ENCODE measurements at places on chromosomes 7 and 10.

DNA sequence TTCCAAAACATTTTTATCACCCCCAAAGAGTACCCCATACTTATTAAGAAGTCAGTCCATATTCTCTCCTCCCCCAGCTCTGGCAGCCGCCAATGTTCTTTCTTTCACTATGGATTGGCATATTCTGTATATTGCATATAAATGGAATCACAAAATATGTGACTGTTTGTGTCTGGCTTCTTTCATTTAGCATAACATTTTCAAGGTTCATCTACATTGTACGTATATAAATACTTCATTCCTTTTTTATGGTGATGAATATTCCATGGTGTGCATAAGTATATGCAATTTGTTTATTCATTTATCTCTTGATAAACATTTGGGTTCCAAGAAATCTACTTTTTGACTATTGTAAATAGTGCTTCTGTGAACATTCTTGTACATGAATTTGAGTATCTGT lies 653.1 kb downstream of the XPNPEP1 start:
- DNase-seq = no peak

DNA sequence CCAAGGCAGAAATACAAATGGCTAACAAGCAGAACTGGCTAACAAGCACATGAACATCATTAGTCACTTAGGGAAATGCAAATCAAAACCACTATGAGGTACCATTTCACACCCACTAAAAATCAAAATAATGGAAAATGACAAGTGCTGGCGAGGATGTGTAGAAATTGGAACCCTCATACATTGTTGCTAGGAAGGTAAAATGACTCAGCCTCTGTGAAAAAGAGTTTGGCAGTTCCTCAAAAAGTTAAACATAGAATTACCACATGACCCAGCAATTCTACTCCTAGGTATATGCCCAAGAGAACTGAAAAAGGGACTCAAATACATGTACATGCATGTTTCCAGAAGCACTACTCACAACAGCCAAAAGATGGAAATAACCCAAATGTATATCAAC lies 52.8 kb upstream of the ANAPC16 start:
- DNase-seq = peak; percentile 90

GRCh38 chr10:133072720-133073390 lies 14.9 kb upstream of the ADGRA1 start:
- no peak for DNase-seq

- DNase-seq = peak; percentile 77
Measured at GRCh38 chr7:5494683-5495561, 71.3 kb upstream of the TNRC18 start.

DNA sequence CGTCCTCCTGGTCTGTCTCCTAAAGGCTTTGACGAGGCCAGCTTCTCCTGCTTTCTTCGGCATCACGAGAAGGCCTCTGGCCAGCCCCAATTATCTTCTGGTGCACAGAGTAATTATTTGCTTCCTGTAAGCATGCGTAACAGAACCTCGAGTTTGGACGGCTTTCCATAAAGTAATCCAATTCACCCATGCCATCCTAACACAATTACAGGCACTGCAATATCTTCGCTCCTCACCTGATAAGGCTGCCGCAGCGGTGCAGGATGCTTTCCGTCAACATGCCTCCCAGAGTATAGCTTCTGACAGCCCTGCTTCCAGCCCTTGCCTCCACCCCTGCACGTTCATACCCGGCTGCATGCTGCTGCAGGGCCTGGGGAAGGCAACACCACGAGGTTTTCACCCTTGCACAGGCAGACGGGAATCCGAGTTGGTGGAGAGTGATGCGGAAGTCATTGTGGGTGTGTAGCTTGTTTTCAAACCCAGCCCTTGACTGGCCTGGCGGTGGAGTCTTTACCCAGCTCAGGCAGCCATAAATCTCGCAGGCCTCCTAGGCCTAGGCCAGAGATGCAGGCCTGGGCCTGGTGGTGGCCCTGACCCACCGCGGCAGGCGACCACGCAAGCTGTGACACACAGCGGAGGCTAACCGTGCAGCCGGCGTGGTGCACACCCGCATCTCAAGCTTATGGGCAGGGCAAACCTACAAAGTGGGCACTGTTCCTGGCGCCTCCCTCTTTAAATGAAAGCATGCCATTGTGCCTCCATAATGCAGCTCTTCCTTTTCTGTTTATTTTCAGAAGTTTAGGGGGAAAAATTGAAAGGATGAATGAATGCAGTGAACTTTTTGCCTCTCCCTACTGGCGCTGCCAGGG lies 12.7 kb downstream of the EBF3 start:
- DNase-seq = no peak

- DNase-seq = no peak
Measured at GRCh38 chr7:157006829-157007469, 3.5 kb downstream of the MNX1 start.

DNA sequence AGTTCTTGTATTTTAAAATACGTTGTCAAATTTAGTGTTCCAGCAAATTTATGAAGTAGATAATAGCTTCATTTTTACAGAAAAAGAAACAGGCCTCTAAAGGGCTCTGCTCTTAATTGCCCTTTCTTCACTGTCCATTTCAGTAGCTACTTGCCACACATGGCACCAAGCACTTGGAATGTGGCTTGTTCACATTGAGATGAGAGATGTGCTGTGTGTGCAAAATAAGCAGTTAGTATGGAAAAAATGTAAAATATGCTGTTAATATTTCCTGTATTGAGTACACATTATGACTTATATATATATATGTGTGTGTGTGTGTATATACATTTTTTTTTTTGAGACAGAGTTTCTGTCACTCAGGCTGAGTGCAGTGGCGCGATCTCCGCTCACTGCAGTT lies 19.5 kb downstream of the RBM33 start:
- DNase-seq = no peak

DNA sequence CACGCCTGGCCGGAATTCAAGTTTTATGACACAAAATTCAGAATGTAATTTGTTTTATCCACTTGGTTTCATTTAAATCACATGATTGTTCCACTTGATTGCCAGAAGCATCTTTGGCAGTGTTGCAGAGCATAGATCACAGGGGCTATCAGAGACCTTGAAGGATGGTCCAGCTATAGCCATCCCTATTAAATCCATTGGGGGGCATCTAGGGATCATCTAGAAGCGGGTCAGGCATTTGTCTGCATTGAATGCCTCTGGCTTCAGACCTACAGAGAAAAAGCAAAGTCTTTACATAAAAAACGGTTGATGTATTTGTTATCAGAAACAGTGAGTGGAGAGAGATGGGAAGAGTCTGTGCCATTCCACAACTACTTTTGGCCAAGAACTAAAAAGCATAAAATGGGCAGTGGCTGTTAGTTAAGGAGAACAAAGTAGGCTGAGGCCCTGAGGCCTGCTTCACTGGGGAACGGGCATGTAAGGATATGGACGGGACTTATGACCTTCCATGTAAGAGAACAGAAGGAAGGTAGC lies 146.3 kb downstream of the NXPH1 start:
- no peak for DNase-seq
